Activated CD4-positive, alpha-beta memory T cell treated with anti-CD3 and anti-CD28 coated beads for 36 hours (primary cell): ENCODE measurements at places on chromosomes 2 and 18. TPM values are rescaled to one million over a fixed set of nuclear protein-coding genes. Genes with fewer than 3 reads are reported as not detected.

DNA sequence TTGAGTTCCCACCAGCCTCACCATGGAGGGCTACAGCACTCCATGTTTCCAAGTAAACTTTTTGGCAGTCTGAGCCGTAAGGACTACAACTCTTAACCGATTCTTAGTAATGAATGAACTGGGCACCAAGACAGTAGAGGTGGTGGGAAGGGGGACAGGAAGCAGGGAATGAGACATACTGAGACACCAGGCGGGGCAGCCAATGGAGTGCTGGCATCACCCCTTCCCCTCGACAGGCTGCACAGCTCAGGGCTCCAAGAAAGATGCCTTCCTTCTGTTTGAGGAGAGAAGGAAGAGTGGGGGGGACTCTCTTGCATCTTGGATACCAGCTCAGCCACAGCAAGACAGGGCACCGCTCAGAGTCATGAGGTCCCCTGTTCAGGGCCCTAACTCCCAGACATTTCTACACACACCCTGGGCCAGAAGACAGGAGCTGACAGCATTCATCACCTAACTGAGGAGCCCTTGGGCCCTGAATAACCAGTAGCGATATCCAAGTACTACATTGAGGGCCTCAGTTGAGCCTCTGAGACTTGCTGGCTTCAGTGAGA is 45.2 kb downstream of the USP34 start:
- peaks cover 59% of the 10 kb centered on the region for H3K4me1 ChIP-seq
- H3K4me3 ChIP-seq, result no peak overlapping the region
- H3K27ac ChIP-seq, result peak overlapping the region; percentile 83
- H3K36me3 ChIP-seq, result no peaks in the 10 kb centered on the region
- no peaks in the 10 kb centered on the region for H3K27me3 ChIP-seq
- DNase-seq, result no peak

NPPC gene
- total RNA-seq, result not detected

OXER1 gene
- not detected for total RNA-seq

REG1B gene
- total RNA-seq, result not detected

GALNT3 gene
- total RNA-seq, result 4.1 TPM

CYB5A gene
- total RNA-seq, result 64.4 TPM
